CD4-positive, alpha-beta T cell treated with Interleukin-17A for 1 hour (primary cell): ENCODE measurements at places on chromosomes 3 and 15.

GRCh38 chr15:31457161-31457560, 130.5 kb downstream of the KLF13 start:
- DNase-seq, result no peak

- no peak for DNase-seq
Measured at GRCh38 chr15:54506977-54507524, 528.8 kb downstream of the UNC13C start.

GRCh38 chr15:48553559-48553958, 92.0 kb downstream of the FBN1 start:
- DNase-seq, result no peak

DNA sequence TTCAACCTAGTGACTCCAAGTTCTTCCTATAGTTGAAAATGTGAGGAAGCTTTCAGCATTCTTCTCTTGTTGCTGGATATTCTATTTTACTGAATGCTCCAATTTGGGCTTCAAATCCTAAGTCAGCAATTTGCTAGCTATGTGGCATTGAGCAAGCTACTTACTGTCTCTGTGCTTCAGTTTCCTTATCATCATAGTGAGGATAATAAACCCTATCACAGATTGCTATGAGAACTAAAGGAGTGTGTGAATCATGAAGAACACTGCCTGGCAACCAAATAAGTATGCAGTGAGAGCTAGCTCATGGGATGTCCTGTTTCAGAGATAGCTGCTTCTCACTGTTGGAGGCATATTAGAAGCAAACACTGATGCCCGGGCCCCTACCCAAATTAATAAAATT, 163.8 kb upstream of the CDIN1 start:
- no peak for DNase-seq

GRCh38 chr3:177096615-177097014, 100.7 kb downstream of the TBL1XR1 start:
- no peak for DNase-seq
